ENCODE measurements at places on chromosomes 2 and 18.

DNA sequence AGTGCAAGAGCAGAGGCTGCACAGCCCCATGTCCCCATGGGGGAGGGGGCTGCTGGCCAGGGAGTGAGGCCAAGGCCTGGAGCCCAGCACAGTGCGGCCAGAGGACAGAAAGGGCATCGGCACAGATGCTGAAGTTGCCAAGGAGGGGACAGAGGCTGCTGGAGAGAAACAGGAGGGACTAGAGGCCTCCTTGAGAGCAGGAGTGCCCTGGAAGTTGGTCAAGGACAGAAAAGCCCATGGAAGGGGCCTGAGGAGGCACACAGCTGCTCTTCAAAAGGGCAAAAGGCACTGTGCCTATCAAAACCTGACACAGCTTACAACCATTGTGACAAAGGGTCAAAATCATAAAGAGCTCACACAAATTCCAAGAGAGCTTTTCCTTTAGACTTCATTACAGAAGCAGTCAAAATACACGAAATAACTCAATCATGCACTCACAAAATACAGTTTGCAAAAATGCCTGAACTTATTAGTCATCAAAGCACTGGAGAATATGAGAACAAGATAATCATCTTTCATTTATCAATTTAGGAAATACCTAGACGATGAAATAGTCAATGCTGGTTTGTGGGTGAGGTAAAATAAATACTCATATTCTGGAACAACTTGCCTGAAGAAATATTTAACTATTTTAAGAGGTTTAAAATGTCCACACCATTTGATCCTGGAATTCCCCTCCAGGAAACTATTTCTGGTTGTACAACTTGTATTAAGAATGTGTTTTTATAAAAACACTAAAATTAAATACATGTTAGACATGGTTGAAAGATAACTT, 79.6 kb downstream of the USP40 start:
- DNase-seq, result peak; percentile 43

GRCh38 chr2:140759426-140760156, 1371.2 kb downstream of the LRP1B start:
- no peak for DNase-seq

DNA sequence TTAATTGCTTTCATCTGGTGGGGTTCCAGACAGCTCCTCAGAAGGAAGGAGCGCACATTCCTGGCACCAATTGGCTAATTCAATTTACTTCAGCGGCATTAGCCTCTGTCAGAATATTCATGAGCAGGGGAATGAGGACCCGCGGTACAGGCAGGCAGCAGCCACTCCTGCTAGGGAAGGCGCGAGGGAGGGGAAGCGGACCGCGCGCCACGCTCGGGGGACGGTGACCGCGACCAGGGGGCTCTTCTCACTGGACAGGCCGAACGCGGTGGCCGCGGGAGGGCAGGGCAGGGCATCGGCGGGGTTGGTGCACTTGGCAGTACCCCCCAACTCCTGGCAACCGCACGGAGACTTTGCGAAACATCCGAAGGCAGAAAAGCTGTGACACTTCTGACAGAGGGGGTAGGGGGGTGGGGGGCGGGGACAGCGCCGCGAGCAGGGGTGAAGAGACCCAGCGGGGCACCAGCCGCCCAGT, at the start of gene CDH20:
Gene CDH20, plus strand, starts transcription at position 160 of the 475 bp plus-strand sequence.
- DNase-seq, result no peak

DNA sequence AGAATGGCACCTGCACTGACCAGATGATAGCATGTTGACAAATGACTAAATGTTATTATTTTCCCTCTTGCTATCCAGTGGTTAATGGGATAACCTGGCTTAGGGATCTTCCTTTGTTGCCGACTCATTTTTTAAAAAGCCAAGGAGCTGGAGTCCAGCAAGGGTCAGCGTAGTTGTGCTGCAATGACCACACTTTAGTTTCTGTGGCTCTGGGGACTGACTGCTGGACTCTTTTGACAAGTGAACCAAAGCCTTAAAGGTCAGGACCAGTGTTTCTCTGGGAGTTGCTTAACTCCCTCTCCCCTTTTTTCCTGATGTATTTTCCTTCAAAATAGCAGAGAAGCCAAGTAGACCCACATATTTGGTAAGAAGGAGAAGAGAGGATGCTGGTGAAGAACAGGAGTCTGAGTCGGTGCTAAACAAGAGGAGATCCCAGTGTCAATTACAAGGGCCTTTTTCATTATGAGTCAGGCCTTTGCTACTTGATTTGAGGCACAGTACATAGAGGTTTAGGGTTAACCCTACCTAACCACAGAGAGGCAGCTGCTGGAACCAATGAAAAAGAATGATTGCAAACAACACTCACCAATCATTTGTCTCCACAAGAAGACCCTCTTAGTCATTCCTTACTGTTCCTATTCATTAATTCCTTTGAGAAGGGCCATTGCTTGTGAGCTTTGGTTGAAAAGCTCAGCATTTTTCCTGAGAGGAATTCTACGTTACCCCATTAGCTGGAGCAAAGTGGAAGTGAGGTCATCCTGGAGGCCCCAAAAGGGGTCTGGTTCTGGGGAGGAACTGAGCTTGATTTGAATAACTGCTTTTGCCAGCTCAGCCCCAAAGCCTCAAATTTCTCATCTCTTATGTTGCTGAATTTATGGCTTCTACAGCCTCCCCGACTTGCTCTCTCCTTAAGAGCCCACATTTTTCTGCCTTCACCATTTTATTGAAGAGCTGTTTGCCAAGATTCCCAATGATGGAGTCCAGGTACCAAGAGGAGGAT, 137.6 kb upstream of the HNMT start:
- no peak for DNase-seq

GRCh38 chr2:168705534-168706470, 96.6 kb upstream of the NOSTRIN start:
- DNase-seq, result no peak

DNA sequence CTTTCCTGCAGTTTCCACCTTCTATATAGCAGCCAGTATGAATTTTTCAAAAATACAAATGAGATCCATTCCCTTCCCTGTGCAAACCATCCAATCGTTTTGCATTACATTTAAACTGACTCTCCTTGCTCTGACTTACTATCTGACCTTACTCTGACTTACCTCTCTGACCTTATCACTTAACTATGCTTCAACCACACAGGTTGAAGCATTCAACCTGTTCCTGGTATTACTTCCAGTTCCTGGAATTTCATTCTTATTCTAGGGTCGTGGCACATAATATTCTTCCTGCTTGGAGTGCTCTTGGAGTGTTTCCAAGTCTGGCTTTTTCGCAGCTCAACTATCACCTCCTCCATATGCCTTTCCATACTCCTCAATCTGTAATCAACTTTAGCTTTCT, 850.6 kb upstream of the CHAC2 start:
- DNase-seq, result no peak

DNA sequence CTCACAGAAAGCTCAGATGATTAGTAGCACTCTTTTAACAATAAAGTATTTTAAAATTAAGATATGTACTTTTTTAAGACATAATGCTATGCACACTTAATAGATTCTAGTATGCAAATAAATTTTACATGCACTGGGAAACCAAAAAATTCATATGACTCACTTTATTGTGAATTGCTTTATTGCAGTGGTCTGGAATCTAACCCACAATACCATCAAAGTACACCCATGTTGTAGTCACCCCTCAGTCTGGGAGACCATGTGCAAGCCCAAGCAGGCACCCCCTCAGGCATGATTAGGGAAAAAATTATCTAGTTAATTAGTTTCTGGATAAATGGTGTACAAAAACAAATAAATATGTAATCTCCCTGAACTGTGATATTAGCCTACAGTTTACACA, 649.0 kb upstream of the HS6ST1 start:
- no peak for DNase-seq

DNA sequence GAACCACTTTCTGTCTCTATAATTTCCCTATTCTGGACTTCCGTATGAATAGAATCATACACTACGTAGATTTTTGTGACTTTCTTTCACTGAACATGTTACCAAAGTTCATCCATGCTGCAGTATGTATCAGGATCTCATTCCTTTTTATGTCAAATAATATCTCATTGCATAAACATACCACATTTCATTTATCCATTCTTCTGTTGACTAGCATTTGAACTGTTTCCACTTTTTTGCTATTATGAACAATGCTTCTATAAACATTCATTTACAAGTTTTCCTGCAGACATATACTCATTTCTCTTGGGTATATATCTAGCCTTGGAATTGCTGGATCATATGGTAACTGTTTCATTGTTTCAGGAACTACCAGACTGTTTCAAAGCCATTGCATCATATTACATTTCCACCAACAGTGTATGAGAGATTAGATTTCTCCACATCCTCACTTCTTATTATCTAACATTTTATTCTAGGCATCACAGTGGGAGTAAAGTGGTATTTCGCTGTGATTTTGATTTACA, 186.2 kb downstream of the DYM start:
- peak; percentile 51 for DNase-seq

- peak; percentile 54 for DNase-seq
Observed at GRCh38 chr2:191789796-191790195, 57.1 kb downstream of the CAVIN2 start.

- DNase-seq, result no peak
Observed at GRCh38 chr18:42264497-42264896, 309.5 kb downstream of the PIK3C3 start.

- peak; percentile 1 for DNase-seq
Observed at GRCh38 chr2:152055366-152056108, 43.3 kb downstream of the CACNB4 start.

GRCh38 chr2:233271693-233272092, 20.2 kb downstream of the ATG16L1 start:
- DNase-seq, result no peak
